ENCODE measurements at places on chromosomes 4 and X. TPM values are rescaled to one million over a fixed set of nuclear protein-coding genes. Genes with fewer than 3 reads are reported as not detected.

The BGN gene
- 479 TPM for total RNA-seq

The VCX2 gene
- total RNA-seq: not detected

The P2RY8 gene
- not detected for total RNA-seq

The GAGE12F gene
- not detected for total RNA-seq

The MAGEA4 gene
- total RNA-seq: not detected

The GSPT2 gene
- 7.5 TPM for total RNA-seq

The HPSE gene
- total RNA-seq: 7.0 TPM

The TBC1D8B gene
- 6.6 TPM for total RNA-seq

The RGS12 gene
- 78.0 TPM for total RNA-seq

The SRPX gene
- 104 TPM for total RNA-seq

The PHKA2 gene
- total RNA-seq: 19.9 TPM

The FIP1L1 gene
- 51.9 TPM for total RNA-seq

The FAT1 gene
- 9.2 TPM for total RNA-seq

The NEUROG2 gene
- total RNA-seq: not detected

The CSAG1 gene
- total RNA-seq: not detected

The ASB12 gene
- not detected for total RNA-seq

The IL21 gene
- total RNA-seq: not detected

The MBTPS2 gene
- 16.4 TPM for total RNA-seq

The EIF2S3 gene
- 161 TPM for total RNA-seq

The MAGEA8 gene
- not detected for total RNA-seq

The AMOT gene
- total RNA-seq: 2.7 TPM

The JADE3 gene
- 18.4 TPM for total RNA-seq
